ENCODE measurements at places on chromosomes 6 and 20.

DNA sequence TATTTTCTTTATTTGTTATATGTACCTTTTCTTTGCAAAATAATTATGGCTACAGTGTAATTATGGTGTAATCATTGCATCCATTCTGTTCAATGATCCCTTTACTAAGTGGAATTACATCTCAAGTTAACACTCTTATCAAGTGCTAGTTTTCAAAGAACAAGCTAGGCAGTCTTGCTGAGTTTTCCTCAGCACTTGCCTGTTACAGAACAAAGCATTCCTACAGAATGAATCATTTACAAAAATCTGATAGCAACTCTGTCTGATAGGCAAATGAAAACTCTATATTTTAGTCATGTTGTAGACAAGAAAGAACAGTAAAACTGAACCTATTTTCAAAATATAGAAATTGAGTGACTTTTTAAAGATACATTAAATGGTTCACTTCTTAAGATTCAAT, 109.8 kb upstream of the POU3F2 start:
- DNase-seq = no peak

GRCh38 chr6:115058414-115059211, 715.8 kb upstream of the HS3ST5 start:
- no peak for DNase-seq

- DNase-seq = no peak
Measured at GRCh38 chr6:144809120-144809519, 524.0 kb downstream of the UTRN start.

DNA sequence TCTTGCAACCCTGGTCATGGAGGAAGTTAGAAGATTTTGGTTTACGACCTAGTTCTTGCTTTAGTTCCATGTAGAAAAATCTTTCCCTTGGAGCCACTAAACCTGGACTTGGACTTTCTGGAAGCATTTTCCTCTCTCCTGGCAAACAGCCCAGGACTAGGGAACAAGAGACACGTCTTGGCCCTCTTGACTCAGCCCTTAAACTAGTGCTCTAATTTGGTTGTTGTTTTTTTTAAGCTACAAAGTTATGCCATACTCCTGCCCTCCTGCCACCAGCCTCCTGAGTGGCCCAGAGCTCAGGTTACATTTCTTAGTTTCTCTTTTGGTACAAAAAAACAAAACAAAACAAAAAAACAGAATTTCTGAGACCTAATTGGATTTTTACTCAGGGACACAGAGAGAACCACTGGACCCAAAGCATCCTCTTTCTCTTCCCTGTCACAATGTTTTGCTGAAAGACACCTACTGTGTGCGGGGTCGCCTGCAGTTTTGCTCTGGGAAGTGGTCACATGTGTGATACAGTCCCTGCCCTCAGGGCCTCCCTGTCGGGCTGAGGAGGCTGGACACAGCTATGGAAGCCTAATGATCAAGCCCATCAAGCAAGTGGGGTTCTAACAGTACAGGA, 32.3 kb upstream of the SCUBE3 start:
- DNase-seq = no peak

DNA sequence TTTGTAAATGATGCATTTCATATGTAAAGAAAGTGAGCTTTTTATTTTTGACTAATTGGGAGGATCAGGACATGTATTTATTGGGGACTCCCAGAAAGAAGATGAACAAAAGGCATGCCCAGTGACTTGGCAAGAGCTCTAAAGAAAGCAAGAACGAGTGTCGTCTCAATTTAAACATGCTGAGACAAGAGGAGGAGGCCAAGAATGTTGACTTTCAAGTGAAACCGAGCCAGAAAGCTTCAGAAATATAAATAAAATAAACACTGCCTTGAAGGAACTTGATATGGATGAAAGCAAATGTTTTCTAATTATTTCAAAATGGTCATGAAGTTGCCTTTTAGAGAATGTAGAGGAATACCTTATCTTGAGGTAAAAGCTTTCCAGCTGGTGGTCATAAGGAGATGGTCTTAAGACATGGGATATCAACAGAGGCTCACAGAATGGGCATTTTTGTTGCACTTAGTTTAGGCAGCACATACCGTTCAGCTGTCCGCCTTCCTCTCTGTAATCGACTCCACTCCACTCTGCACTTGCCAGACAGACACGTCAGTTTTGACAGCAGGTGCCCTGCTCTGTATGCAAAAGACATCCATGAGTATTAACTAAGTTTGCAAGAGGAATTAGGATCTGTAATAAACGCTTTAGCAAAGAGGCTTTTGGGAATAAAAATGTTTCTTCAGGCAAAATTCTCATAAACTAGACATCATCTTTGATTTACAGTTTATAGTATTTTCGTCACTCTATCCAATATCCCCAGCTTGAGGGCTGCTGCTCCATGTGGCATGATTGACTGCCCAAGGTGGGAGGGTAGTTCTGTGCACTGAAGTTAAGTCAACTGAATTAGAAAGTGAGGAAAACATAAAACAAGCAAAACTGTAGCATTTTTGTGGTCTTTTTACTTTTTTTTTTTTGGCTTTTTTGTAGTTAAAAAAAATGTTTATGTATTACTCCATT, 613.1 kb downstream of the PKHD1 start:
- DNase-seq = no peak

GRCh38 chr6:38985839-38986238, 62.7 kb upstream of the GLP1R start:
- DNase-seq = no peak

- no peak for DNase-seq
Measured at GRCh38 chr6:37922563-37922962, 103.0 kb downstream of the ZFAND3 start.

DNA sequence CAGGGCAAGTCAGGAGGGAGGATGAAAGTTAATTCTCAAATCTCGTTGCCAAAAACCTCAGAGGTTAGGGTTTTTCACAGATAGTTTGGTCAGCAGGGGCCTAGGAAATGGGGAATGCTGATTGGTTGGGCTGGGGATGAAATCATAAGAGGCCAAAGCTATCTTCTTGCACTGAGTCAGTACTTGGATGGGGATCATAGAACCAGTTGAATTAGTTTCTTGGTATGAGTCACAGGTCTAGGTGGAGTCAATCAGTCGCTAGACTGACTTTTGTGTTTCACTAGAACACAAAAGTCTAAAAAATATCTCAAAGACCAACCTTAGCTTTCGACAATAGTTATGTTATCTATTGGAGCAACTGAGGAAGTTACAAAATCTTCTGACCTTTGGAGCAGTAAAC, 368.5 kb downstream of the TBC1D32 start:
- no peak for DNase-seq

GRCh38 chr6:89888138-89888514, 6.1 kb upstream of the GJA10 start:
- DNase-seq = no peak

DNA sequence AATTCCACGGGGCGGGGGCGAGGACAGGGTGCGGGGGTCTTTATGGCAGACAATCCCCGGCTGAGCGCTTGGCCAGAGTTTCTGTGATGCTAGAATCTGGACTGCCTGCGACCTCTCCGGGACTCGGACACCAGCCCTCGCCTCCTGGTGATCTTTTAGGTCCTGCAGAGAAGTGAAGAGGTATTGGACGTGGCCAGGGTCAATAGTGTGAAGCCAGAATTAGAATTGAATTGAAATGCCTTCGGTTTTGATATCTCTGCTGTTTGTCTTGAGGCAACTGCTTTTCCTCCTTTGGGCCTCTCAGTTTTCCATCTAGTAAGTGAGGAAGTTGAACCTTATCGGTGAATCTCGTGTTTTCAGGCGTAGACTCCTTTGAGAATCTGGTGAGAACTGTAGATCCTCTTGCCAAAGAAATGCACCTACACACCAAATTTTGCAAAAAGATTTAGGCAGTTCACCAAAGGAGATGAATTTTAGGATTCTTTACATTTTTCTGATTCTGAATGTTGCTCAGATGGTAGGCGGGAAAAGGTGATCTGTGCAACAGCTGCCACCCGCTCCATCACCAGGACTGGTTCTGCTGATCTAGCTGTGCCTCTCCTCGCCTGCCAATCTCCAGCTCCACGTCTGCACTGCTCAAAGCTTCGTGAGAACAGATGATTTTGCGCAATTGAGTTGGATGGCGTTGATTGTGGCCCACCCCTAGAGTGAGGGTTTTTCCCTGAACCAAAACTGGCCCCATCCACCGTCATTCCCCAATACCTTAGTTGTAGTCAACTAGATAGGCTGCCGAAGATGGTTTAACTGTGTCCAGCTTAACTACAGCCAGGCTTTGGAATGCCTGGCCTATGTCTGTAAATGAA, 837 bp upstream of the OSER1 start:
- DNase-seq = no peak

- no peak for DNase-seq
Measured at GRCh38 chr6:134467620-134468019, 149.7 kb upstream of the SGK1 start.

GRCh38 chr6:153032255-153032882, 29.9 kb upstream of the MTRF1L start:
- DNase-seq = no peak

DNA sequence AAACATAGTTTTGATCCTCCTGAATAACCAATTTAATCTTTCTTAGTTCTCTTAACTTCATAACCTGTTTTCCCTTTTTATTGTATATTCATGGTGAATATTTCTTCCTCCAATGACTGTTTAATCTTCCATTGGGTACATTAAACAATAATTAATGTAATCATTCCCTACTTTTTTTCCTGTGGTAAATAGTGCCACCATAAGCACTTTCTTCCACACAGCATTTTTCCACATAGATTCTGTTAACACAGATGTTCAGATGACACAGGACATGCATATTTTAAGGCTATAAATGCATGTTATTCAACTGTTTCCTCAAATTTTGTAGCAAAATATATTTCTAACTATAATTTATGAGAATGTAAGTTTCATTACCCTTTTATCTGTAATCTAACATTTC, 61.9 kb downstream of the CYP39A1 start:
- no peak for DNase-seq

- DNase-seq = no peak
Measured at GRCh38 chr6:113281431-113281830, 575.7 kb upstream of the MARCKS start.

- DNase-seq = no peak
Measured at GRCh38 chr6:18598551-18599264, 211.6 kb downstream of the RNF144B start.

GRCh38 chr6:125550892-125551291, 198.5 kb upstream of the HEY2 start:
- no peak for DNase-seq

DNA sequence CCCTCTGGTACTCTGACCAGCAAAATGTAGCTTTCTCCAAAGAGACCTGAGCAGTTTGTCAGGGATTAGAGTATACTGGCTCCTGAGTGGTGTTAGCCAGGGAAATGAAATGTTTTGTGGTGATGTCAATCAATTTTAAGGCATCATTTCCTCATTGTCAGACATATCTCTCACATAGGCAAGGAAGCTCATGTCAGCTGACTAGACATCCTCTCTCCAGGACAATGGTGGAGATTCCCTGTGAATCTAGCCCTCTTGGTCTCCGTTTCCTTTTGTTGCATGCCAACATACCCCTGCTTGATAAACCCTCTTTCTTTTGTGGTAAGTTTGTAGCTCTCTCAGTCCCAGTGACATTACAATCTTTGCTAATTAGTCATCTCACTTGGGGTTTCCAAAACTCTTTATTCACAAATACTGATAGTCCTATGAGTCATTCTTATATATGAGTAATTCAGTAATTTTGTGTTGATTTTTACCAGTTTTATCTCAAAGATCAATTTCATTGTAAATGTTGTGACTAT, 135.6 kb upstream of the PTPRK start:
- no peak for DNase-seq

GRCh38 chr6:3001773-3002293, 2.1 kb downstream of the NQO2 start:
- no peak for DNase-seq

- no peak for DNase-seq
Measured at GRCh38 chr6:111683157-111683556, 77.5 kb upstream of the TRAF3IP2 start.

DNA sequence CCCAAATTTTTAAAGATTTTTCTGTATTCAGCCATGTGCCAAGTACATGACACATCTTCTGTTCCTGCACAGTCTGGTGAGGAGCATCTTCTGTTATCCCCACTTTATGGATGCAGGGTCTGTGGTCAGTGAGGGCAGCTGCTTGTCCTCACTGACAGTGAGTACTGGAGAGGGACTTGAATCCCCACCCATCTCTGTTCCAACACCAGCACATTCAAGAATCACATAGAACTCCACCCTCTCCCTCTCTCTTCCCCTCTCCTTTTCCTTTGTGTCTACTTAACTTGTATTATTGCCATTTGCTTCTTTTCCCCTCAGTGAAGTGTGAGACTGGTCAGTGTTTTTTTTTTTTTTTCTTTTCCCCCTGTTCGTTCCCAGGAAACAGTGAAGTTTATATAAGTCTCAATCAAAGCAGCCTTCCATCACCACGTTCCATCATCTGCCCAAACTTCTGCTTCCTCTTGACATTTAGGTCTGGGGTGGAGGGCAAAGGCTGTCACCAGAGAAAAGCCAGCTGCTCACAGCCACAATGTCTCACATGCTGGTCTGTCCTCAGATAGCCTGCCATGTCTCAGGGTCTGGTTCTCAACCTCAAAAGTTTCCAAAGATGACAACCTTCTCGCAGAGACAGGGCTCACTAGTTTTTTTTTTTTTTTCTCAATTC, 110.0 kb upstream of the SSTR4 start:
- no peak for DNase-seq

GRCh38 chr20:48301189-48301588, 515.9 kb upstream of the SULF2 start:
- DNase-seq = no peak

DNA sequence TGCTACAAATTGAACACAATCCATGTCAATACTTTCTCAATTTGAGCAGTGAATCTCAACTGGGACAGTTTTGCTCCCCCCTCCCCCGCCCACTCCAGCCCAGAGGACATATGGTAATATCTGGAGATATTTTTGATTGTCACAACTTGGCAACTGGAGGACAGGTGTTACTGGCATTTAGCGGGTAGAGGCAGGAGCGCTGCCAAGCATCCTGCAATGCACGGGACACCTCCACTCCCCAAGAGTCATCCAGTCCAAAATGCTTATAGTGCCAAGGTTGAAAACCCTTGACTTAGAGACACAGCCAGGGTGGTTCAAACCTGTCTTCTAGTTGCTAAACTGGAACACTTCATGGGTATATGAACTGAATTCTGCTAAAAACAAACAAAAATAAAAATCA, 26.9 kb upstream of the LRRC1 start:
- DNase-seq = no peak

- no peak for DNase-seq
Measured at GRCh38 chr6:143064951-143065683, 4.4 kb downstream of the AIG1 start.

GRCh38 chr6:73134588-73134987, 90.7 kb downstream of the KHDC1L start:
- DNase-seq = peak; percentile 53

GRCh38 chr20:1150218-1150617, 31.8 kb downstream of the PSMF1 start:
- DNase-seq = no peak
